DMS79 (cell line): ENCODE measurements at places on chromosomes 7 and 10.
A peak's percentile ranks its signal among the peaks of the same experiment; 100 is the strongest.

DNA sequence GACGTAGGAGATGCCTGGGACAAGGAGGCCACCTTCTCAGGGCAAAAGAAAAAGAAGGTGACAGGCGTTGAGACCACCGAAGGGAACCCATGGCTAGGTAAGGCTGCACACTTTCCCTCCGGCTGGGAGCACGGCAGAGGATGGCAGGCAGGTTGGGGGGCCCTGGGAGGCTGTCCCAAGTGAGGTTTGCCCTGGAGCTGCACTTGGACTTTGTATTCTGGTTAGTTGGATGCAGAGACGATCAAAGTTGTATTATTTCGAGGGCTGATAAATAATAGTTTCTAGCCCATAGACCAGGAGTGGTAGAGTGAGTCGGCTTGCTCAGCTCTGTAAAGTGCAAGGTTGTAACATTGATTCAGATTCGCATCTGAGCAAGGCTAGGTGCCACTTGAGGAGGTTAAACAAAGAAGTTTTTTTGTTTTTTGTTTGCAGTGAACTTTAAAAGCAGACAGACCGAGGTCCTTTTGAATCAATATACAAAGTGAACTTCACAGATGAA, 608 bp downstream of the ENTPD7 start:
- DNase-seq: no peak

DNA sequence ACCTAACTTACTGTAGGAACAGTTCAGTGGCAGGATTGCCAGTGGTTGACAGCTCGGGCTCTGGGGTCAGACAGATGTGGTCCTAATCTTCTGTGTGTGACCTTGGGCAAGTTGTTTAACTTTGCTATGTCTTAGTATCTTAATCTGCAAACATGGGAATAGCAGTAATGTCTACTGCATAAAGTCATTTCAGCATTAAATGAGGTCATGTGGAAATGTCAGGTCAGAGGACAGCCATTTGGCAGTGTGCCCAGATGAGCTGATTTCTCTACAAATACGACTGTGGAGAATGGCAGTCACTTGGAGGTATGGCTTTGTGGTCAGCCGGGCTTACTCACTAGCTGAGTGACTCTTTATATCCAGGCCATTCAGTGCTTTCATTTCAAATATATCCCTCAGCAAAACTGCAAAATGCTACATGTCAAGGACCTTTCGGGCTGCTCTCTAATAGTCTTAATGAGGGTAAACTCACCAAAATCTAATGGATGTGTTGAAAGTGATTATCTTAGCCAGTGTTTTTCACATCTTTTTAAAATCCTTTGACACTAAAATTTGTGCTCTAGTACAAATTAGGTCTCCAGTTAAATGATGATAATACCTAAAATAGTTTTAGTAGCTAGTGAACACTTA, 171.4 kb downstream of the ST7 start:
- peak; percentile 87 for DNase-seq

- DNase-seq: no peak
Observed at GRCh38 chr7:83870515-83870914, 221.6 kb upstream of the SEMA3E start.

GRCh38 chr10:74507951-74508350, 318.4 kb upstream of the KAT6B start:
- no peak for DNase-seq

GRCh38 chr7:113292105-113292504, 173.8 kb upstream of the SMIM30 start:
- no peak for DNase-seq

- DNase-seq: no peak
Observed at GRCh38 chr10:5876181-5876768, 13.4 kb downstream of the ANKRD16 start.

DNA sequence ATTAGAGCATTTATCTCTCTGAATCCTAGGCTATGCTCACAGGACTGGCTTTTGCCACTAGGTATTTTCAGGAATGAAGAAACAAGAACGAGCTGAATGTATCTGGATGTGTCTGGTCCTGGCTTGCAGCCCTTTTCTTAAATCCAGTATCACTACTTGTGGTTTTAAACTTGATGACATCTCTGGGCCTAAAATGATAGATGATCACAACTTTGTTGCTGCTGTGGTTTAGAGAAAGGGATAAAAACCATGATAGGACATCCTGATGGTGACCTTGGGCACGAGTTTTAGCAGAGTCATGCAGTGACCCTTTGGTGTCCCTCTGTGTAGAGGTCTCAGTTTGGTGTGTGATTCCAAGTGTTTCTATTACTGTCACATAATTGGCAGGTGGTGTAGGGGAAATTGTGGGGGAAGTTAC, 31.7 kb upstream of the SEMA3C start:
- no peak for DNase-seq

- no peak for DNase-seq
Observed at GRCh38 chr10:34743814-34744213, 71.3 kb downstream of the PARD3 start.

DNA sequence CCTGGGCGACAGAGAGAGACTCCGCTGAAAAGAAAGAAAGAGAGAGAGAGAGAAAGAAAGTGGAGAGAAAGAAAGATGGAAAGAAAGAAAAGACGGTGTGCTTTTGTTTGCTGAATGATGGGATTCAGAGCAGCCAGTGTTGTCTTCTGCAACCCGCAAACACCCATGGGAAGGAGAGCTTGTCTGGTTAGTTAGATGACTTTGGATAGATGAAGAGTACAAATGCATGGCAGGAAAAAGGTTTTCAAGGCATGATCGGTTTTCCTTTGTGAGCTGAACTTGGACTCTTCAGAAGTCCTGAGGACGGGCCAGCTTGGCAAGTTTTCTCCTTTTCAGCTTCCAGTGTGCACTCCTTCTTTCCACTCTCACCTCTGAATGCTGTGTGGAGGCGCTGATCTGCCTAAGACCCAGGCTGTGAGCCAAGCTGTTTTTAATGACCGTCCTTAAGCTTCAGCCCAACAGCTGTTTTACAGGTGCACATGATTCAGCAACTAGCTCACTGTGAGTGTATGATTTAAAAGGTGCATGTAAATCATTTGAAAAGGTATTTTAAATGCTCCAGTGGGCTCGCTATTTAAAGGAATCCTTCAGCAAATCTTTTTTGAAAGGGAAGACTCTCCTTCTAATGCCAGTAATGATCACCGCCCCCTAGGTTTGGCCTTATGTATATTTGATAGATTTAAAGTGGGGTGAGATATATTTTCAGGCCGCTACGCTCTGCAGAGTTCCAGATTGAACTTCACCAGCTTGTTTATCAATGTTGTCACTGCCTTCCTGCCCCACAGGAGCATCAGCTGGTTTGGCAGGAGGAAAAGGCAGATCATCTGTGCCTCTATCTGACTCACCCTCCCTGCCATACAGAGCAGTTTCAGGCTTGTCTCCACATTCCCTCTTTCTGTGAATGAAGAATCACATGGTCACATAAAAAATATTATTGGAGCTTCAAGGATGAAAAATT, 115.0 kb downstream of the PLXDC2 start:
- DNase-seq: no peak

- no peak for DNase-seq
Observed at GRCh38 chr7:26567266-26567665, 275.6 kb downstream of the SNX10 start.

- no peak for DNase-seq
Observed at GRCh38 chr10:78914502-78915189, 154.1 kb upstream of the ZMIZ1 start.

DNA sequence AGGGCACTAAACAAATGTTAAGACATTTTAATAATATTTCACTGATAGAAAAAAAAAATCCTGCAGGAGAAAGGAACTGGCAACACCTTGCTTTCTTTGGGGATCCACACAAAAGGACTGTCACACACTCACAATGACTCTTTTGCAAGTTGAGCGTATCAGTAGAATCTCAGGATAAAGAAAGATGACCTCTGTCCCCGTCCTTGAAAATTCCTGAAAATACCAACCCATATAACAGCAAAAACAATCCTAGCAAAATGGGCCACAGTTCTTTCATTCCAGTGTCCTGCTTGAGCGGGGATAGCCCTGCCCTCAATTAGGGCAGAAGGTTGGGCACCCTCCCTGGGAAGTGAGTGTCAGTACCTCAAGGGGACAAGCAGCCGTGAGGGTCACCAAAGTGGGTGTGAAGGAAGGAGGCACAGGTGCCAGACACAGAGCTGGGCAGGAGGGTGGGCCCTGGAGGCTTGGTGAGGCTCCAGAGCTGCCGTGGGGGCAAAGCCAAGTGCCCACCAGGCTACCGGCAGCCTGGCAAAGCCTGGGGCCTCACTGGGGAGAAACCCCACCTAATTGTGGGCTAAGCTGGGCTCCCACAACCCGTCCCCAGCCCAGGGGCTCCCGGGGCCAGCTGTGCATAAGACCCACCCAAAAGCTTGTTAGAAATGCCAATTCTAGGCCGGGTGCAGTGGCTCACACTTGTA, 2.8 kb downstream of the WDR86 start:
- no peak for DNase-seq

DNA sequence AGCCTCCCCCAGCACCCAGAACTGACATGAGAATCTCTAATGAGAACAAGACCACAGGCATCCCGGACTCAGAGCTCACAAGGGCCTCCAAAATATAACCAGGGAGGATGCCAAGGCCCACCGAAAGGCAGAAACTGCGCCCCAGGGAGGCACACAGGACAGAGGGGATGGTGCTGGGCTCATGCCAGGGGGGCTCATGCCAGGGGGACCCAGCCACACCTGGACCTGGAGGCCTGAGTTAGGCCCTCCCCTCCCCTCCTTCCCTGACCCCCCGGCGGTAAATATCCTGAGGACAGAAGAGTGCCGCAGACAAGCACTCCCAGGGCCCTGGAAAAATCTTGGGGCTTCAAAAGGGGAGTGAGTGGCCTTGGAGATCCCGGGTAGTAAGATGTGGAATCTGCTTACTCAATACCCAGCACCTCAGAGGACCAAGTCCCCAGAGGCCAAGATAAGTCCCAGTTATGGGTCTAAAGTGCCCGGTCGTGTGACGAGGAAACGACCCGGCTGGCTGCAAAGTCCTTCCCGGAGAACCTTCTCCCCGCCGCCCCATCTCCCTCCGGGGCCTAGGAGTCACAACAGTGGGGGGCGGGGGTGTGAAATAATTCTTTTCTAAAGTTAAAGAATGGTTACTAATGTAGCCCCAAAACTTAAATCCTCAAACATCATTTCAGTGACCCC, 11.9 kb downstream of the PDGFA start:
- no peak for DNase-seq

DNA sequence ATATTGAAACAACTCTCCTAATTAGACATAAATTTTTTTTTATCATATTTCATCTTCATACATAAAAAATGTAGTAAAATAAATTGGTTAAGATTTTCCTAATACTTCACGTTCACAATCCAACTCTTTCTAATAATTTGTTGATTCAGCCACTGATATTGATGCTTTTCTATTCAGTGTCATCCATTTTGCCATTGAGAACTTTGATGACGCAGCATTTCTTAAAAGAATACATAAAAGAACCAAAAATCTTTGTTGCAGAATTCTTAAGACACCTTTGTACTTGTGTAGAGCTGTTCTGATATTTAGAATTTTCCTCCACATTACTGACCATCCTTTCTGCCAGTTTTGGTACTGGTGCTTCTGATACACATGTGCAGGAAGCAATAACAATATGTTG, 52.6 kb downstream of the LOXL4 start:
- no peak for DNase-seq

DNA sequence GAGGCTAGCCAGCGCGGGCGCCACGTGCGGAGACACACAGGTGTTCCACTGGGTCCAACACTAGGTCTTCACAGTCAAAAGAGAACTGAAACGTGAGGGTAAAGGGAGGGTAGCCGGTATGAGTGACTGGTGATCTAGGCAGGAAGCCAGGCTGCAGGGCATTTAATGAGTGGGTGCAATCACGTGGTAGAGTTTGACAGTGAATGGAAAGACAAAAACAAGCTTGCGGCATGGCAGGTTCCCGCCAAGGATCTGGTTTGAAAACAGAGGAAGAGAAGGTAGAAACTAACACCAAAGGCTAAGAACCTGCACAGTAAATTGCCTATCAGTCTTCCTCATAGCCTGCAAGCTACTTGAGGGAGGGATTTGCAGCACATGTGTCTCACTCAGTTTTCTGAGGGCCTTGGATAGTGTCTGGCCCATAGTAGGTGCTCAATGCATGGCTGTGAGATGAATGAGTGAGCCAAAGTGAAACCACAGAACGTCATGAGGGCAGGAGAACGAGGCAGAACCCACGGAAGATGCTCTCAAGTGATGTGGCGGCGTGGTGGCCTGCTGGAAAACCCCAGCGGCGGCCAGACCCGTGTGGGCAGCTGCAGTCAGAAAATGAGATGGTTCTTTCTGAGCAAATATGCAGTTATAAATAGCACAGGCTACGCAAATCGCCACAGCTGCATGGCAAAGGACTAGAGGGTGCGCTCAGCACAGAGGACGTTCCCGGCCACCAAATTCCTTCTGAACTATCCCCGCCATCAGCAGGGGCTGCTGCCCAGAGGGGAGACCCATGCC, 183.6 kb upstream of the NFE2L3 start:
- DNase-seq: no peak

- no peak for DNase-seq
Observed at GRCh38 chr7:113283861-113284260, 165.5 kb upstream of the SMIM30 start.

DNA sequence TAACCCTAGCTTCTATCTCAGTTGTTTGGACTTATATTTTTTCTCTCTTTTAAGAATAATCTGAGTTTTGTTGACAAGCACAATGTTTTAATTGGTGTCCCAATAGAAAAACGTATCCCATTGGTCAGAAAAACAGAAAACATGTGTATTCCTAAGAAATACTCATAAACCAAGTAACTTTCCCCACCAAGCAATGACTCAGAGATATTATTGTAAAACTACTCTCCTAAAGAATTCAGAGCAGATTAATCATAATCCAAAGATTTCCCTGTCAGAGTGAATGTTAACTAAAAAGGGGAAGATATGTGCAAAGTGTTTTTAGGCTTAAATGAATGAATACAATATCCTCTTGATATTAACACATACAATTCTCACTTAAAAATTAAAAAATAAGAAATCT, 29.4 kb upstream of the MBL2 start:
- DNase-seq: no peak

DNA sequence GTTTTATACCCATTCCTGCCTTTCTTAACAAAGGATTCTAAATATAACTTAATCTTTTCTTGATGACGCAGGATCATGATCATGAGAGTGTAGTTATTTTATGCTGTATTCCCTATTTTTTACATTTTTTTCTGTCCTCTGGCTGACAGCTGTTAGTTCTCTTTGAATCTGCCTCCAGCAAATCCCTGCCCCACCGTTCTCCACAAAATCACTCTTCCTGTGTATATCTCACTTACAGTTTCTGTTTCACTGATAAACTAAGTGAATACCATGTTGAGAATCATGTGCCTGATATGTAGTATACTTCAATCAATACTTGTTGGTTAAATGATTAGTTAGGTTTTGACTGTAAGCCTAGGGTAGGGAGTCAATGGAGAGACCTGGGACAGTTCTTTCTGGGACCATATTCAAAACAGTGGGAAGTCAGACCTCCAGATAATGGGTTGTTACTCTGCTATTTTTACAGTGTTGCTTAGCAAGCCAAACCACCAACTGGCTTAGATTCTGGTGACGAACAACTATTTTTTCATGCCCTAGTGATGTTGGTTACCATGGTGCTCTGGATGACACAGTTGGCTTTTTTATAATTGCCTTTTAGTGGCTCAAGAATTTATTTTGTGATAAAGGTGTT, 12.8 kb downstream of the CNNM1 start:
- no peak for DNase-seq
